ENCODE measurements at places on chromosomes 12 and 14. TPM values are rescaled to one million over a fixed set of nuclear protein-coding genes. Genes with fewer than 3 reads are reported as not detected.
A peak's percentile ranks its signal among the peaks of the same experiment; 100 is the strongest.

- H3K4me3 ChIP-seq, result no peak overlapping the region
- H3K27ac ChIP-seq, result no peak overlapping the region
- DNase-seq, result no peak
- H3K4me1 ChIP-seq, result no peaks in the 10 kb centered on the region
- H3K27me3 ChIP-seq, result no peaks in the 10 kb centered on the region
Measured at GRCh38 chr14:64410084-64410774, 22.1 kb downstream of the MTHFD1 start.

GRCh38 chr12:122732170-122732569 is 1.5 kb upstream of the HCAR1 start:
- no peaks in the 10 kb centered on the region for H3K36me3 ChIP-seq
- no peak overlapping the region for H3K4me3 ChIP-seq
- H3K4me1 ChIP-seq, result no peaks in the 10 kb centered on the region
- H3K27ac ChIP-seq, result no peak overlapping the region
- DNase-seq, result no peak
- H3K27me3 ChIP-seq, result no peaks in the 10 kb centered on the region

DNA sequence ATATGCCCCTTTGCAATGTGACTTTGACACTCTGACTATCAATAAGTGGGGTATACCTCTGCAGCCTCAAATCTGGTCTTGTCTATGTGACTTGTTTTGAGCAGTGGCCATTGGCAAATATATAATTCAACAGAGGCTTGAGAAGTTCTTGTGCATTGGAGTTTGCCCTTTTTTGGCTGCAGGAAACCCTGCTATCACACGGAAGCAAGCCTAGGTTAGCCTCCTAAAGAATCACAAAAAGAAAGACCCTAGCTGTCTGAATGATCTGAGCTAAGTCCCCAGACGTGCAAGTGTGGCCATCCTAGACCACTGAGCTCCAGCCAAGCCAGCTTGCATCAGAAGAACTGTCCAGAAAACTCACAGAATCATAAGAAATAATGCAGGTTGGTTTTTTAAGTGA is 31.8 kb upstream of the PARP11 start:
- no peak overlapping the region for H3K4me3 ChIP-seq
- no peaks in the 10 kb centered on the region for H3K36me3 ChIP-seq

DNA sequence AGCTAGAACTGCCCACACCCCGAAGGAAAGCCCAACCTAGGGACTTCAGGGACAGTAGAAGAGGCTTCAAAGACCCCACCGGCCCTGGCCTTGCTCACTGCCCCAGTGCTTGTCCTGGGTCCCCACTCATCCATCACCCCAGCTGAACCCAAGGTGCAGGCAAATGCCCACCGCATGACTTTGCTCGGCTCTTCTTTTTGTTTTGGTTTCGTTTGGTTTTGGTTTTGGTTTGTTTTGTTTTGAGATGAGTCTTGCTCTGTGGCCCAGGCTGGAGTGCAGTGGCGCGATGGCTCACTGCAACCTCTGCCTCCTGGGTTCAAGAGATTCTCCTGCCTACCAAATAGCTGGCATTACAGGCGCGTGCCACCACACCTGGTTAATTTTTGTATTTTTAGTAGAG is 9.0 kb downstream of the CCDC85C start:
- no peaks in the 10 kb centered on the region for H3K27me3 ChIP-seq
- peak overlapping the region; percentile 85 for H3K27ac ChIP-seq
- no peak overlapping the region for H3K4me3 ChIP-seq
- no peak for DNase-seq
- peaks cover 50% of the 10 kb centered on the region for H3K4me1 ChIP-seq

- H3K4me1 ChIP-seq, result peaks cover 28% of the 10 kb centered on the region
- no peaks in the 10 kb centered on the region for H3K27me3 ChIP-seq
- DNase-seq, result no peak
- no peak overlapping the region for H3K4me3 ChIP-seq
Measured at GRCh38 chr12:120199025-120199424, 1.9 kb downstream of the RPLP0 start.

DNA sequence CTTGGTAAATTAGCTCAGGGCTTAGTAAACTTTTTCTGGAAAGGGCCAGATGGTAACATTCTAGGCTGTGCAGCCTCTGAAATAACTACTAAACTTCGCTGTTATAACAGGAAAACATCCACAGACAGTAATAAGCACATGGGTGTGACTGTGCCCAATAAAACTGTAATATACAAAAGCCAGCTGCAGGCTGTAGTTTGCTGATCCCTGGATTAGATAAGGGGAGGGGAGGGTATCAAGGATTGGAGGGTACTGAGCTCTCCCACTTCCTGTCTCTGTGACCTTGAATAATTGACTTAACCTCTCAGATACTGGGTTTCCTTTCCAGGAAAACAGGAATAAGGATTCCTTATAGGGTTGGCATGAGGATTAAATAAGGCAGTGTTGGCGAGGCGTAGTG is 81.2 kb downstream of the CCDC60 start:
- no peaks in the 10 kb centered on the region for H3K27me3 ChIP-seq
- no peak overlapping the region for H3K27ac ChIP-seq
- H3K36me3 ChIP-seq, result no peaks in the 10 kb centered on the region
- DNase-seq, result no peak
- H3K4me1 ChIP-seq, result no peaks in the 10 kb centered on the region

The CATSPERB gene
- 19.5 TPM for total RNA-seq
